Right atrium auricular region (tissue), 2 donors: ENCODE measurements at places on chromosomes 6 and 20. TPM values are rescaled to one million over a fixed set of nuclear protein-coding genes. Genes with fewer than 3 reads are reported as not detected.

DNA sequence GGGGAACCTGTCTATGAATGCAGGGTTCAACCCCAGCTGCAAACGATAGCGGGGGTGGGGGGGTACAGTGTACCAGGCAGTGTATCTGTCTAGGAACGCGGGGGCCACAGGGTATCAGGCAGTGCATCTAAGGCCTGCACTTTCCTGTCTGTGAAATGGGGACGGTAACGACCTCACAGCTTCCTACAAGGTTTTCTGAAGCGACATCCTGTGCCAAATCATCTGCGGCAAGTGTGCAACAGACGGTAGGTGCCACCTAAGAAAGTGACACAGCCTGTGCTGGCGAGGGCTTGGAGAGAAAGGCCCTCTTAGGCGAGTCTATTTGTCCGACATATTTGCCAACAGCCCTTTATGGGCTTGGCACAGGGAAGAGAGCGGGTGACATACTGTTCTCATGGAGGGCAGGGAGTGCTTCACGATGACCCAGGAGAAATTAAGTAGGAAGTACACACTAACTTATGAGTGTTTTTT lies 3.8 kb downstream of the DIDO1 start:
- H3K27me3 ChIP-seq = no peaks in the 10 kb centered on the region
- no peak overlapping the region for H3K4me3 ChIP-seq
- no peak for DNase-seq
- no peaks in the 10 kb centered on the region for H3K36me3 ChIP-seq

DNA sequence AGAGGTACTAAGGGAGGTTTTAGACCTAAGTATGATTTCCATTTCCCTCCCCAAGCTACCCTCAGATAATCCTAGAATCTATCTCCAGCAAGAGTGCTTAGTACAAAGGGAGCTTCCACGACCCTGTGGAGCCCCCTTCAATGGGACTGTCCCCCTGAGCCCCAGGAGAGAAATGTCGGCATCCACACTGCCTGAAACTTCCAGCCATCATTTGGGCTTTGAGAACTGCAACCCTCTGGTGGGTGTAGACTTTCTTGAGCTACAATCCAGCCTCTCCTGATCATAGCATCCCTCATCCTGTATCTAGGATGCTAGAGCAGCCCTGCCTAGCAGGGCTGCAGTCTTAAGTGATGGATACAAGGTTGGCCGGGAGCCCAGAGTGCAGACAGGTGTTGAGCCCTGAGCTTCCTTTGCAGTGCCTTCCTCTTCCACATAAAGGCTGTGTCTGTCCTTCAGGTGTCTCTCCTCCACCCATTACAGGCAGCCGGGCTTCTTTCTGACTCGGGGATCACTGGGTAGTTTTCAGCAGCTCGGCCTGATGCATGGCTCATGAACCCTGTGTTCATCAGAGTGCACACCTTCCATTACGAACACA lies 424.5 kb downstream of the PREX1 start:
- no peak overlapping the region for H3K4me3 ChIP-seq
- H3K36me3 ChIP-seq = no peaks in the 10 kb centered on the region
- H3K27me3 ChIP-seq = no peaks in the 10 kb centered on the region
- H3K27ac ChIP-seq = no peak overlapping the region
- no peaks in the 10 kb centered on the region for H3K4me1 ChIP-seq

GRCh38 chr6:157267109-157267611 lies 56.2 kb downstream of the TMEM242 start:
- no peaks in the 10 kb centered on the region for H3K27me3 ChIP-seq
- no peak for DNase-seq
- no peaks in the 10 kb centered on the region for H3K4me1 ChIP-seq
- H3K27ac ChIP-seq = no peak overlapping the region

DNA sequence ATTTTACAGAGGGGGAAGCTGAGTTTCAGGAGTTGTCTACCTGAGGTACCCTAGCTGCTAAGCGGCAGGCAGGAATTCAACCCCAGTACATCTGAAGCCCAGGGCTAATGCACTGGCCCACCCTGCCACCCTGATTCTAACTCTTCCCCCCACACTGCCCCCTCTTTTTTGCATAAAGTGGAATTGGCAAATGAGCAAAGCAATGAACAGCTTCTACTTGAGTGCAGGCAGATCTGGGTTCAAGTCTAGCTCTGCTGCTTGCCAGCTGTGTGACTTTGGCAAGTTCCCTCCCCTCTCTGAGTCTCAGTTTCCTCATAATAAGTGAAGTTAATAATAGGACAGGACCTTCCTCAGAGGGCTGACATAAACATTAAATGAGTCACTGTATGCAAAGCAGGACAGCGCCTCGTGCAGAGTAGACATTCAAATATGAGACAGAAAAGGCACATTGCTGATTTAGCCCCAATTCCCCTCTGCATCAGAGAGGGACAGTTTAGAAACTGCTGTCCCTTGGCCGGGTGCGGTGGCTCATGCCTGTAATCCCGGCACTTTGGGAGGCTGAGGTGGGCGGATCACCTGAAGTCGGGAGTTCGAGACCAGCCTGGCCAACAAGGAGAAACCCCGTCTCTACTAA lies 4.7 kb downstream of the ADA start:
- DNase-seq = no peak
- peak overlapping the region; percentile 48 for H3K27ac ChIP-seq
- H3K36me3 ChIP-seq = no peaks in the 10 kb centered on the region

- H3K4me1 ChIP-seq = no peaks in the 10 kb centered on the region
- DNase-seq = no peak
- H3K4me3 ChIP-seq = no peak overlapping the region
- H3K36me3 ChIP-seq = no peaks in the 10 kb centered on the region
- no peaks in the 10 kb centered on the region for H3K27me3 ChIP-seq
These were observed 302.9 kb downstream of the CDKAL1 start for GRCh38 chr6:20837189-20837588.

GRCh38 chr6:75550544-75551167 lies 51.0 kb upstream of the SENP6 start:
- no peak for DNase-seq
- H3K4me1 ChIP-seq = no peaks in the 10 kb centered on the region
- H3K27ac ChIP-seq = no peak overlapping the region

DNA sequence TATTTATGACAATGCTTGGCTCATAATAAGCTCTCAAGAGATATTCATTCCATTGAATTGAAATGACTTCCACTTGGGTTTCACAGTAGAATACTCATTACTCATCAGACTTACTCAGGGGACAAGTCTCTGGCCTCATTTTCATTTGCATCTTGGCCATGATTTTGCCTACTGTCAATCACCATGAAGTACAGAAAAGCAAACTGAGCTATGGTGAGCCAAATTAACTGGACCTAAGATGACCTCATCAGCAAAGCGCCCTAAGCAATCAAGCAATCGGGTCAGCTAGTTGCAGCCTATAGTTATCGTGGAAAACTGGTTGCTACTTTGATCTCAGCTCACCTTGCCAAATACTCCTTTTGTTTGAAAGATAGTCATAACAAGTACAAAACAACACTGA lies 494.7 kb upstream of the SLC35B3 start:
- no peaks in the 10 kb centered on the region for H3K27me3 ChIP-seq
- H3K4me3 ChIP-seq = no peak overlapping the region
- H3K27ac ChIP-seq = no peak overlapping the region
- H3K36me3 ChIP-seq = no peaks in the 10 kb centered on the region
- no peaks in the 10 kb centered on the region for H3K4me1 ChIP-seq

KCNK16 gene
- not detected for total RNA-seq

RBBP8NL gene
- not detected for total RNA-seq

PRDM13 gene
- not detected for total RNA-seq

SIRPG gene
- not detected for total RNA-seq
